Activated T-helper 2 cell treated with anti-CD3 and anti-CD28 coated beads, Interferon-gamma antibody, Interleukin-2, Interleukin-4, amounts not matched to agents 10 μg/mL and 5 μg/mL and 100 μg/mL, durations not matched to agents 14 hours and 24 hours and 36 hours (primary cell): ENCODE measurements at places on chromosomes 3 and 15. TPM values are rescaled to one million over a fixed set of nuclear protein-coding genes. Genes with fewer than 3 reads are reported as not detected.

DNA sequence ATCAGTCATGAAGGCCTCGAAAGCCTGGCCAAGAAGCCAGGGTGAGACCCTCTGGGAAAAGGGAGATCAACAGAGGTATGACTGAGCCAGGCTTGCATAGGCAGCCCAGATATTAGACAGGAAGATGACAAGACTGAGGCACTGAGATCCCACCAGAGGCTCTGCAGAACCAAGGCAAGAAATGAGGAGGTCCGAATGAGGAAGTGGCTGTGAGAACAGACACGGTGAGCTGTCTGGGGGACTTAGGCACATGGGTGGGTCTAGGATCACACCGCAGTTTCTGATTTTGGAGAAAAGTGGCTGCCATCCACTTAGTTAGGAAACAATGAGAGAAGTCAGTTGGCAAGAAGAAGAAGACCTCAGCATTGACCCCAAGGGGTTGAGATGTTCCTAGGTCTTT, 31.5 kb upstream of the PRSS50 start:
- DNase-seq: no peak
- H3K36me3 ChIP-seq: no peaks in the 10 kb centered on the region
- H3K27me3 ChIP-seq: peaks cover 4% of the 10 kb centered on the region
- H3K4me3 ChIP-seq: no peak overlapping the region
- H3K27ac ChIP-seq: no peak overlapping the region
- H3K4me1 ChIP-seq: peaks cover 3% of the 10 kb centered on the region

DNA sequence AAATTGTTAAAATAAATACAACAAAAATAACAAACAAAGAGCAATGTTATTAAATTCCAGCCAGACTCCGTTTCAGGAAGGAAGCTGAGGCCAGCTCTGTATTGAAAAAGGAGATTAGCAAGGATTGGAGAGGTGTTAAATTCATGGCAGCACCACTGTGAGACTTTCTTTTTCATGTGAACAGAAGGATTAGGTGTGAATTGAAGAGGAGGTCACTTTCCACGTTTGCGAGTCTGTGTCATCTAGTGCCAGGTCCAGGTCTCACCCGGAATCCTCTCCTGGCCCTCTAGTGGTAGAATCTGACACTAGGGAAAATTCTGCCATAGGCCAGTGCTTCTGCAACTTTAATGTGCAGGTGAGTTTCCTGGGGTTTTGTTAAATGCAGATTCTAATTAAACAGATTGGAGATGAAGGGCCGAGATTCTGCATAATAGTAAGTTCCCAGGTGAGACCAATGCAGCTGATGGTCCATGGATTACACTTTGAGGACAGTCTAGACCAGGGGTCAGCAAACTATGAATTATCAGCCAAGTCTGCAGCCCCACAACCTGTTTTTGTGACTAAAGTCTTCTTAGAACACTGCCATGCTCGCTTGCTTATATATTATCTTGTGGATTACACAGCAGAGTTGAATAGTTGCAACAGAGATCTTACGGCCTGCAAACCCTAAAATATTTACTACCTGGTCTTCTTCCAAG, 9.2 kb upstream of the SLC6A1 start:
- no peak overlapping the region for H3K27ac ChIP-seq
- no peak overlapping the region for H3K4me3 ChIP-seq
- H3K4me1 ChIP-seq: no peaks in the 10 kb centered on the region
- DNase-seq: no peak
- no peaks in the 10 kb centered on the region for H3K36me3 ChIP-seq

- no peaks in the 10 kb centered on the region for H3K27me3 ChIP-seq
- no peak for DNase-seq
- no peak overlapping the region for H3K4me3 ChIP-seq
These were observed 24.5 kb downstream of the NANOGP8 start for GRCh38 chr15:35060591-35060990.

MAPK6 gene
- 55.8 and 58.7 TPM in 2 replicates for total RNA-seq

PARP14 gene
- 45.7 and 51.9 TPM in 2 replicates for total RNA-seq

DNA sequence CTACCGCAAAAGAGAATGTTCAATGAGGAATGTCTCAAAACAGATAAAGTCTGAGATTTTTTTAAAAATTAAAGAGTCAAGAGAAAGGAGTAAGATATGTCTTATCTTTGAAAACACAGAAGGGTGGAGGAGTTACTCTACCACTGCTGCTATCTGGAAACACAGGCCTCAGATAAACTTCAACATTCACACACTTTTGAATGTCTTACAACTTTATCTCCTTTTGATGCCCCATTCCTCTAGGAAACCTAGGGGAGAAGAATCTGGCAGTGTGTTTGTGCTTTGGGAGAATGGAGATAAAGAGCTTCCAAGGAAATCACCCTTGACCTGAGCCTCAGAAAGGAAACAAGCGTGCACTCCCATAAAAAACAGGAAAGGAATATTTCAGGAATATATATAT, 468.2 kb downstream of the PLOD2 start:
- no peak for DNase-seq
- H3K36me3 ChIP-seq: no peaks in the 10 kb centered on the region
- H3K27me3 ChIP-seq: no peaks in the 10 kb centered on the region

DNA sequence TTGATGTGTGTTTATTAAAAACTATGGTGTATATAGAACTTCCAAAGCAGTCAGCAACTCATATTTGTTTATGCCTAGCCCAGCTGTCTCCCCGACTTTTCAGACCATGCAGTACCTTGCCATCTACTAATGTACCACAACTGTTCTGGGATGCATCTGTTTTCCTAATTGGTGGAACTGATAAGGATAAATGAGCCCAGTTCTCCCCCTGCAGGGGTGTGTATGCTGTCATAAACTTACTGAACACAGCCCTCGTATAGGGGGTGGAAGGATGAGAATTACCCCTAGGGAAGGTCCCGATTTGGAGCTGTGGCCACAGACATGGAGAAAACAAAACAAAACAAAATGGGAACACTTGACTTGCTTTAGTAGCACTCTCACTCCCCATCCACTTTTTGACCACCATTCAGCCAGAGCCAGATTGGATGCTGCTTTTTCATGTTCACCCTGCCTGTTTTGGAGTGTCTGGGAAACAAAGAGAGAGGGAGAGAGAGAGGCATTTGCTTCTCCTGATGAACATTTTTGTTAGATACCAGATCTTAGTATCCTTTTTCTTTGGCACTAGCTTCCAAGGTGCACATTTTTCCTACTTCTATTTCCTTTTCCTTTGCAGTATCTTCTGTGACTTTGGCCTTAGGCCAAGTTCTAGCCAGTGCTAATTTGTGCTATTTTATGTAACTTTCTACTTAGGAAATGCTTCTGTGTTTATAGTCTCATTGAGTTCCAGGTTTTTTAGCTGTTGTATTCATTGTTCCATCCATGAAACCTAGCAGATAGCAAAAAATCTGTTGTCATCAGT, 29.1 kb downstream of the CADM2 start:
- H3K27me3 ChIP-seq: no peaks in the 10 kb centered on the region
- H3K4me1 ChIP-seq: no peaks in the 10 kb centered on the region

- H3K27me3 ChIP-seq: no peaks in the 10 kb centered on the region
- H3K4me1 ChIP-seq: peaks cover 27% of the 10 kb centered on the region
- H3K4me3 ChIP-seq: no peak overlapping the region
These were observed 5.3 kb downstream of the RBM15B start for GRCh38 chr3:51396401-51396800.

DNA sequence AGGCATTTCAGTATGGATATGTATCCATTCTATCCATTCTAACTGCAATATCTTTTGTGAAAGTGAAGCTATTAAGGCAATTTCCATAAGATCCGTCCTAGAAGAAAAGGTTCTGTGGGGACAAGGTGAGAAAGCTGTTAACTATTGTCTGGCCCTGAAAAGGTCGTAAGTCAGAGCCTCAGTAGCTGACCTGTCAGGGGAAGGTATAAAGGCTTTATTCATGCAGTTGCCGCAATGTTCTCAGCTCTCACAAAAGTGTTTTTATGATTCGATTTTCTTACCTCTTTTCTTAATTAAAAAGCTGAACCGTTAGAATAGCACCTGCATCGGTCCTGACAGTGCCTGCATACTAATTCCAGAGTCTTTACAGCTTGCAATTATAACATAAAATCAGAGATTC, 24.7 kb downstream of the ZIC4 start:
- H3K36me3 ChIP-seq: no peaks in the 10 kb centered on the region
- no peak overlapping the region for H3K4me3 ChIP-seq
- H3K27ac ChIP-seq: no peak overlapping the region
- peaks cover 79% of the 10 kb centered on the region for H3K27me3 ChIP-seq
- no peak for DNase-seq

CACNA1D gene
- 7.7 and 9.3 TPM in 2 replicates for total RNA-seq

DNA sequence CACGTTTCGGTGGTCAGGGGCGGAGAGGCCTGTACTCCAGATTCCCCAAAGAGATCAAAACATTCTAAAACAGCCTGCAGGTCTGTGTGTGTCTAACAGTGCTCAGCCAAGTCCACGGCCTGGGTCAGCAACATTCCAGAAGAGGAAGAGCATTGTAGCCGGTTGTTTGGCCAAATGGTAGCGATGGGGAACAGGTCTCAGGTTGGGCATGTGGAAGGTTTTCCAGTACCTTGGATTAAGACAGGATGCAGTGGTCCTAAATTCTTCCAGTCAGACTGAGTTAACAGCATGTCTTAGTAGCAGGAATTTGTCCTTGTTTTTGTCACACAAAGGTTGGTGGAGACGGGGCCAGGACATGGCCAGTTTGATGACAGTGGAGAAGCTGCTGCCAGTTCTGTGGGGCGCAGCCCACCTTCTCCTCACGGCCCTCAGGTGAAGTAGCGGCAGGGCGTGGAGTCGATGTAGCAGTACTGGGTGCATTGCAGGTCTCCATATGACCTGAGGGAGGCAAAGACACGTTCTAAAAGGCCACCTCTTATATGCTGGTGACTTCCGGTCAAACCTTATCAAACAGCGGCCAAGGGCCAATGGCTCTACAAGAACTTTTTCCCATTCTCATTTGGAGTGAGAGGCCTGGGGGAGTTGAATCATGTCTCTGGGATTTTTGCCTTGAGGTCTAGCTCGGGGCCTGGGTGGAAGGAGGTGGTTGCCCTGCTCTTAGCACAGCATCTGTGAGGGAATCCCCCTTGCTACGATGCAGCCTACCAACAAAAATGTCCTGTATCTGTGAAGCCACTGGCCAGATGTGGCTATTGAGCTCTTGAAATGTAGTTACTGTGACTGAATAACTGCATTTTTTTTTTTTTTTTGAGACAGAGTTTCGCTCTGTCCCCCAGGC, 24.1 kb downstream of the EAF1 start:
- DNase-seq: no peak
- no peaks in the 10 kb centered on the region for H3K4me1 ChIP-seq
- H3K27me3 ChIP-seq: no peaks in the 10 kb centered on the region
- H3K36me3 ChIP-seq: no peaks in the 10 kb centered on the region

GABRB3 gene
- not detected in 2 replicates for total RNA-seq

DNA sequence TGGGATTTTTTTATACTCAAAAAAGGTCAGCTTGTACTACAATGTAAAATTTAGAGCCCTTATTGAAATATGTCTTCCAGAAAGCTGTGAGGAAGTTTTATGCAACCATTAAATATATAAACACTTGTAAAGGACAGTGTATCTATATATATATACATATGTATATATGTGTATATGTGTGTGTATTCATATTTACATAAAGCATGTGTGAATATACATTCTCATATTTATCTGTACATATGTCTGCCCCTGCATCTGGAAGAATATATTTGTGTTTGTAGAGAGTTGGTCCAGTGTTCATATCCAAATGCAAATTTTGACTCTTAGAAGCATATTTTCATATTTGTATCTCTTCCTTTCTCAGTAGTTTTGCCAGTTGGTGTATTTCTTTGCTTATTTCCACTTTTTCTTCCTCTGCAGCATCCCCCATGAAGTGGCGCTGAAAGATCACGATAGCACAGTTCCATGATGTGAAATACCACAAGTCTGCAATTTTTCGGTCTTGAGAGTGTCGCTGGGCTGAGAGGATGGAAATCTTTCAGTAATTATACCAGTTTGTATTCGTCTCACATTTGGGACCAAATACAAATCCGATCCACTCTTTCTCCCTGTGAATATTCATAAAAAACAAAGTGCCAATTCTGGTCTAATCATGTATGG, 311.7 kb upstream of the DPH6 start:
- no peak for DNase-seq
- no peaks in the 10 kb centered on the region for H3K4me1 ChIP-seq
- no peaks in the 10 kb centered on the region for H3K36me3 ChIP-seq
- H3K4me3 ChIP-seq: no peak overlapping the region

LIPH gene
- total RNA-seq: not detected in 2 replicates

UBE2E1 gene
- total RNA-seq: 63.9 and 70.2 TPM in 2 replicates

DNA sequence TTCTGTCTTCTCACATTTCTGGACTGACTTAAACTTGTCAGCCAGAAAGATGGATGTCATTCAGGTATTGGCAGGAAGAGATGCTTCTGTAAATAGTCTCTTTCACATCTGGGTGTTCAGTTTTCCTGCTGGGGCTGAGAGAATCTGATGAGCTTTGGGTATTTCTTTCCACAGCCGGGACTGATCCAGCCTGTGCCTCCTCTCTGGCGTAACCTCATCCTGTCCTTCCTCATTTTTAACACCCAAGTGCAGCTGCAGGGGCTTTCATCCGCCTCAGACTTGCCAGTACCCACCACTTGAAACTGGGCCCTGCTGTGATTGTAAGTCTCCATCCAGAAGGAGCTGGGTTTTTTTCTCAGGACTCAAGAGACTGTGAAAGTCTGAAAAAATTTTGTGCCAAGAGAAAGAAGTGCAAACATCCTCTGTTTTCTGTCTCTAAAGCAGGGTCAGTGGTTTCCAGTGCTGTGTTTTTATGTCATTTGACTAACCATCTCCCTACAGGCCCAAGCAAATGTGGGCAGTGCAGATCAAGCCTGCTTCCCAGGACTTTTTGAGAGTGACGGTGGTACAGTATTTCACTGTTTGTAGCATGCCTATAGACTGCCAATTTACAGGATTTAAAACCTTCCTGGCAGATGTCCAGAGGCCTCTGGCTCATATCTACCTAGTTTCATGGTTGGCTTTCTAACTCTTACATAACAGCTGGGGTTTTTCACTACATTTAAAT, 342.7 kb downstream of the PTPRG start:
- H3K27me3 ChIP-seq: no peaks in the 10 kb centered on the region
- no peaks in the 10 kb centered on the region for H3K4me1 ChIP-seq
- H3K27ac ChIP-seq: no peak overlapping the region

PAK6 gene
- total RNA-seq: 0.27 and 0.78 TPM in 2 replicates

CFAP20DC gene
- total RNA-seq: 1.5 and 1.6 TPM in 2 replicates

SCN5A gene
- total RNA-seq: not detected in 2 replicates

DNA sequence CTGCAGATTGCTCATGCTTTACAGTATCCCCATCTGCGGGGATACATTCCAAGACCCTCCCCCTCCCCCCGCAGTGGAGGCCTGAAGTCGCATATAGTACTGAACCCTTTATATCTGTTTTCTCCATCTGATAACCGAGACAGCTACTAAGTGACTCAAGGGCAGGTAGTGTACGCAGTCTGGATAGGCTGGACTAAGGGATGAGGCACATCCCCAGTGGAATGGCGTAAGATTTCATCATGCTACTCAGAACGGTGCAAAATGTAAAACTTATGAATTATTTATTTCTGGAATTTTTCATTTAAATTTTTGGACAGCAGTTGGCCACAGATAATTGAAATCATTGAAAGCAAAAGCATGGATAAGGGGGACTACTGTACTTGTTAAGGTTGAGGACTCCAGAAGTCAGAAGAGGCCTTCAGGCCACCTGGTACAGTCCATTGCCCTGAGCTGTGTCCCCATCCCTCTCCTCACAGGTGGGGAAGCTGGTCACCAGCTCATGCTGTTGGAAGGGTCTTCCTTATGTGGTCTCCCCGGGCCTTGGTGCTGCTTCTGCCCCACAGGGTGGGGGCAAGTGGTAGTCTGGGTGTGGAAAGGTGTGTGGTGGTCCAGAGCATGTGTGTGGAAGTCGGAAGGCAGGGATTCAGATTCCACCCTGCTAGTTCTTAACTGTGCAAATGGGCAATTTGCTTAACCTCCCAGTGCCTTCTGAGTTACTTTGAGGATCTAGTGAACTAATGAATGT, 72.0 kb downstream of the HCN4 start:
- peaks cover under 1% of the 10 kb centered on the region for H3K4me1 ChIP-seq
- no peaks in the 10 kb centered on the region for H3K27me3 ChIP-seq
- no peak overlapping the region for H3K27ac ChIP-seq
- H3K4me3 ChIP-seq: no peak overlapping the region
- no peaks in the 10 kb centered on the region for H3K36me3 ChIP-seq
